Natural killer cell (primary cell): ENCODE measurements at places on chromosomes 6 and 20. TPM values are rescaled to one million over a fixed set of nuclear protein-coding genes. Genes with fewer than 3 reads are reported as not detected.

GTF3C6 gene
- total RNA-seq: 36.0 TPM

SLC22A1 gene
- 3.0 TPM for total RNA-seq

L3MBTL1 gene
- total RNA-seq: 15.4 TPM

- H3K27me3 ChIP-seq: no peaks in the 10 kb centered on the region
- no peak overlapping the region for H3K4me3 ChIP-seq
- no peak overlapping the region for H3K27ac ChIP-seq
- H3K4me1 ChIP-seq: no peaks in the 10 kb centered on the region
- no peaks in the 10 kb centered on the region for H3K36me3 ChIP-seq
Measured at GRCh38 chr20:41889126-41889843, 271.1 kb upstream of the CHD6 start.

DNA sequence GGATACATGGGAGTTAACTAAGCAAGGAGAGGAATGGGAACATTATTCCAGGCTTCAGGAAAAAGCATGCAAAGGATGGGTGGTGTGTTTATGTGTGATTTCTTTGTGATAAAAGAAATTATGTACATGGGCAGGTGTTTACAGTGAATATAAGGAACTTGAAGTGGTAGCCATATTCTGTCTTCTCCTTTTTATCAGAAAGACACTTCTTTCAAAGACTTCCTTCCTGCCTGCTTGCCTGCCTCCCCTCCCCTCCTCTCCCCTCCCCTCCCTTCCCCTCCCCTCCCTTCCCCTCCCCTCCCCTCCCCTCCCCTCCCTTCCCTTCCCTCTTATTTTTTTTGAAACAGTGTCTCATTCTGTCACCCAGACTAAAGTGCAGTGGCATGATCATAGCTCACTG is 14.4 kb downstream of the CYB5R4 start:
- H3K36me3 ChIP-seq: peaks cover 4% of the 10 kb centered on the region
- H3K4me3 ChIP-seq: no peak overlapping the region
- no peaks in the 10 kb centered on the region for H3K27me3 ChIP-seq
- no peak for DNase-seq

- no peaks in the 10 kb centered on the region for H3K4me1 ChIP-seq
- H3K36me3 ChIP-seq: no peaks in the 10 kb centered on the region
- no peak overlapping the region for H3K27ac ChIP-seq
- no peak overlapping the region for H3K4me3 ChIP-seq
- H3K27me3 ChIP-seq: no peaks in the 10 kb centered on the region
- DNase-seq: no peak
Measured at GRCh38 chr20:14732343-14732742, 394.9 kb upstream of the FLRT3 start.
